ENCODE measurements at places on chromosomes 5 and 9.

DNA sequence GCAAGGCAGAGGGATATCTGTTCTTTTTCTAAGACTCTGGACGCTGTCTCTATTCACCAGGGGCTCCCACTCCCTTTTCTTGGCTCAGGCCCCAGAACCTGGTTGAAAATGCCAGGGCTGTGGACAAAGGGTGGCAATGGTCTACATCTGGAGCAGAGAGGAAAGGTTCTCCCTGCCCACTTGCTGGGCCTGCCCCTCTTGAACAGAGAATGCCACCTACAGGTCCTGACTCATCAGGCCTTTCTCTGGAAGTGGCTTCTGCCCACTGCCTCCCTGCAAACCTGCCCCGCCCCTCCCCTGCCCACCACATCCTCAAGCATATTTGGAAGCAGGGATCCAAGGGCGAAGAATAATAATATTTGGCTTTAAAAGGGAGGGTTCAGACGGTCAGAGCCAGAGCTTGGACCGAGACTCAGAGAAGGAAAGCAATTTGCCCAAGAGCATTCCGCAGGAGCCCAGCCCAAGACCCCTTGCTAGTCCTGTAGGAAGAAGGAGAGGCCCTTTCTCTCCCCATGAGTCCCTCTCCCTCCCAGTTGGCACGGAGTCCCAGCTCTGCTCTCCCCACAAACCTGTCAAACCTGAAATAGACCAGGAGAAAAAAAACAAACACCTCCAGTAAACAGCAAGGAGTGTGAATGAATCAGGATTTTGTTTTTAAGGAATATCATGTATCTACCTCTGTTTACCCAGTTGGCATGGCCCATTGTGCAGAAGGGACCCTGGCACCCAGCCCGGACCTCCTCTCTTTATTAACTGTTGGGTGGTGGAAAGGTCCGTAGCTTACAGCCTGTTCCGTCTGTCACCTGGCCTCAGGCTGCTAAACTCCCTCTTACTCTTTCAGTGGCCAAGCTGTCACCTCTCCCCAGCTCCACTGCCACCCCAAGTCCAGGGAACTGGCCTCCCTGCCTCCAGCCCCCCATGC, 37.7 kb upstream of the STXBP1 start:
- DNase-seq = no peak

DNA sequence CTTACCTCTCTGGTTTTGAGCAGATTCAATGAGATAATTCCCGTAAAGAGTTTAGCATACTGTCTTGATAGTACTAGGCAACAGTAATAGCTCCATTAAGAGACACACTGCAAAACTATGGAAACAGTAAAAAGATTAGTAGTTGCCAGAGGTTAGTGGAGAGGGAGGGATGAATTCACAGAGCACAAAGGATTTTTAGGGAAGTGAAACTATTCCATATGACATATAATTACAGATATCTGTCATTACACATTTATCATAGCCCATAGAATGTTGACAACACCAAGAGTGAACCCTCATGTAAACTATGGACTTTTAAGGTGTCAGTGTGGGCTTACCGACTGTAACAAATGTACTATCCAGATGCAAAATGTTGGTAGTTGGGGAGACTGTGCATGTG, 176.4 kb upstream of the PLCXD3 start:
- DNase-seq = no peak

DNA sequence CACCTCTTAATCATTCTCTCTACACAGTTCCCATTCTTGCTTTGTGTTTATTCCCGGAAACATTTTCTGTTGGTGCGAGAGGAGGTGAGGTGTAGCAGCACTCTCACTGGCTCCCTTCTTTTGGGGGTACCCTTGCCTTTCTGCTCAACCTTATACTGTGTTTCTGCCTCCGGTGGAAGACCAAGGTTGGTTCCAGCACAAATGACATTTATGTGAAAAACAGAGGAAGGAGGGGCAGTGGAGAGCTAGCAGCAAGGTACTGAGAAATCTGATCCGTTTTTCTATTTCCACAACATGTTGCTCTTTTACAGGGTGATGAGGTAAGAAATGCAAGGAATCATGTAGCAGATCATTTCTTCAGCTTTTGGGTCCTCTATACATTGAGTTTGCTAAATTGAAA, 648.0 kb upstream of the DMAC1 start:
- no peak for DNase-seq

DNA sequence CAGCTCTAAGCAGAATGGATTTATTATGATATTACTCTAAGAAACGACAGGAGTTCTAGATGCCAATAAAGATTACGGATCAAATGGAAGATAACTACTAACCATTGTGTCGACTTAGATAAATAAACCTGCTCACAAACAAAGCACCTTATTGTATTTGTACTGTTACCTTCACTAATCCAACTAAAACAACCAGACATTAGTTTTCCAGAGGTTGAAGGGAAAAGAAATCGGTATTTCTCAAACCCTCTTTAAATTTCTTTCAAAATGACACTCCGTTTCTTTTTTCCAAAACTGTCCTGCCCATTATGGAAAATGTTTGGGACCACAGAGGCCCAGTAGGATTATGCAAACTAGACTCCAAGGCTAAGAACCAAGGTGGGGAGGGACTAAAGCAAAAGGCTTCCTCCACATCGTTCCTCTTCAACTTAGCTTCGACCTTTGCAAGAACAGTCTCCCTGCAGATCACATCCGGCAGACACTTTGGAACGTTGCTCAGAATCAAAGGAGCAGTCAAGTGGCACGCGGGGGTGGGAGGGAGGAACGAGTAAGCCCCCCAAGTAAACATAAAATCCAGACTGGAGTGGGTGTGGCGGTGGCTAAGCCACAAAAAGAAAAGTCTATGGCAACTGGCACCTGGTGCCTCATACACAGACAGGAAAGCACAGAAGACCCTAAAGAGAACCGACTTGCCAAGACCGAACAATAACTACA, 2.7 kb downstream of the MLLT3 start:
- no peak for DNase-seq

GRCh38 chr9:7640231-7640630, 159.3 kb downstream of the DMAC1 start:
- no peak for DNase-seq

GRCh38 chr9:7980691-7981289, 181.2 kb upstream of the DMAC1 start:
- no peak for DNase-seq

GRCh38 chr9:137167747-137168572, 1.9 kb downstream of the LRRC26 start:
- DNase-seq = no peak

GRCh38 chr9:111013707-111014106, 24.6 kb downstream of the LPAR1 start:
- no peak for DNase-seq

GRCh38 chr5:24232041-24232440, 412.7 kb downstream of the CDH10 start:
- no peak for DNase-seq

GRCh38 chr5:151063142-151063989, 17.5 kb downstream of the TNIP1 start:
- DNase-seq = no peak
